ENCODE measurements at places on chromosomes 4 and X. TPM values are rescaled to one million over a fixed set of nuclear protein-coding genes. Genes with fewer than 3 reads are reported as not detected.

GRCh38 chrX:54074826-54075225, 30.6 kb upstream of the PHF8 start:
- no peak for DNase-seq

GRCh38 chrX:119669424-119670037, 23.4 kb downstream of the SEPTIN6 start:
- DNase-seq: peak; percentile 60

- no peak for DNase-seq
Observed at GRCh38 chrX:55041514-55041913, 10.7 kb upstream of the ALAS2 start.

- no peak for DNase-seq
Observed at GRCh38 chrX:13364230-13364857, 44.5 kb upstream of the ATXN3L start.

- DNase-seq: no peak
Observed at GRCh38 chrX:71870208-71871098, 40.2 kb upstream of the NHSL2 start.

DNA sequence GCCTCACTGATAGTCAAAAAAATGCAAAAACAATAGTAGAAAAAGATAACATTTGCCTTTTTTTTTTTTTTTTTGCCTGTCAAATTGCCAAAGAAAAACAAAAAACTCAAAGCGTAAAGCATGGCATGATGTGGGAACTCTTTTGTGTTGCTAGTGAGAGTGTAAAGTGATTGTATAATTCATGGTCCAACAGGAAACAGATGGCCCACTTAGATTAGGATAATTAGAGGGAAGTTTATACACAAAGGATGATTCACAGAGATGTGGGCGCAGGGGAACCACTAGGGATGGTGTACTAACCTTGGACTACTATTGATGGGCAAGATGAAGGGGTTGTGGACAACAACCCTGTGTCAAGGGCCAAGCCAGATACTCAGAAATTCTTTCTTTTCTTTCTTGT, 16.4 kb downstream of the MCUB start:
- no peak for DNase-seq

DNA sequence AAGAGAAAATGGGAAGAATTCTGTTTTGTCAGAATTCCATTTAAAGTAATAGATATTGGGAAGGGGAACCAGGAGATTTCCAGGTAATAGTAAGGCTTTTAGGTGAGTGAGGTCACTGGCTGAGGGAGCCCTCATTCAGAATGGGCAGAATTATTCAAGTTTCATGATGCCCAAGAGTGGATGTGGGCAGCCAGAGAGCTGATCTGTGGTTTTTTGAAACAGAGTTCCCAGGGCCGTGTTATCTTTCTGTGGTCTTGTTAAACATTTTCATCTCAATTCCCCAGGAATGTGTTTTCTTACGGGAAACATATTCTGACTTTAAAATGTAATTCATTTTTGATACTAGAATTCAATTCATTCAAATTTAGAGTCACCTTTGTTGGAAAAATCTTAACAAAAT, 182.0 kb upstream of the AADAT start:
- no peak for DNase-seq

Gene UGT2B11
- polyA plus RNA-seq: not detected

DNA sequence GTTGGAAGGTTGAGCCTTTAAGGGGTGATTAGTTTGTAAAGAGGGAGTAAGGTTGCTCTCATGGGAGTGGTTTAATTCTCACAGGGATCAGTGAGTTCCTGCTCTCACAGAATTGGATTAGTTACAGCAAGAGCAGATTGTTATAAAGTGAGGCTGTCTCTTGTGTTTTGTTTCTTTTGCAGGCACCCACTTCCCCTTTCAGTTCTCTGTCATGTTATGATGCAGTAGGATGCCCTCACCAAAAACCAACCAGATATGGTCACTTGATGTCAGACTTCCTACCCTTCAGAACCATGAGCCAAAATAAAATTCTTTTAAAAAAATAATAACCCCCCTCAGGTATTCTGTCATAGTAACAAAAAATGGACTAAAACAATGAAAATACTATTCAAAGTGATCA, 19.9 kb upstream of the IGSF1 start:
- DNase-seq: no peak

Gene CT55
- 1.9 TPM for polyA plus RNA-seq

DNA sequence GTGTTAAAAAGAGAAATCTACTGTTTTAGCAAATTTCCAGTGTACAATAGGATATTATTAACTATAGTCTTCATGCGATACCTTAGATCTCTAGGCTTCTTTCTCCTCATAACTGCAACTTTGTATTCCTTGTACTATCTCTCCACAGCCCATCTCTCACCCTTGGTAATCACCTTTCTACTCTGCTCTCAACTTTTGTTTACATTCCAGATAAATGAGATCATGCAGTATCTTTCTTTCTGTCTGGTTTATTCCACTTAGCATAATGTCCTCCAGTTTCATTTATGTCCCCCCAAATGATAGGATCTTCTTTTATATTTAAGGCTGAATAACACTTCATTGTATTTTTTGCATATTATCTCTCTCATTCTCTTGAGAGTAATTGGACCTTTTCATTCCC, 165.5 kb downstream of the HS3ST1 start:
- no peak for DNase-seq

Gene NRK
- polyA plus RNA-seq: 0.02 TPM

GRCh38 chr4:5814421-5814820, 78.5 kb downstream of the CRMP1 start:
- DNase-seq: no peak

Gene SLITRK4
- polyA plus RNA-seq: not detected

- no peak for DNase-seq
Observed at GRCh38 chr4:46506876-46507275, 116.9 kb upstream of the GABRA2 start.

DNA sequence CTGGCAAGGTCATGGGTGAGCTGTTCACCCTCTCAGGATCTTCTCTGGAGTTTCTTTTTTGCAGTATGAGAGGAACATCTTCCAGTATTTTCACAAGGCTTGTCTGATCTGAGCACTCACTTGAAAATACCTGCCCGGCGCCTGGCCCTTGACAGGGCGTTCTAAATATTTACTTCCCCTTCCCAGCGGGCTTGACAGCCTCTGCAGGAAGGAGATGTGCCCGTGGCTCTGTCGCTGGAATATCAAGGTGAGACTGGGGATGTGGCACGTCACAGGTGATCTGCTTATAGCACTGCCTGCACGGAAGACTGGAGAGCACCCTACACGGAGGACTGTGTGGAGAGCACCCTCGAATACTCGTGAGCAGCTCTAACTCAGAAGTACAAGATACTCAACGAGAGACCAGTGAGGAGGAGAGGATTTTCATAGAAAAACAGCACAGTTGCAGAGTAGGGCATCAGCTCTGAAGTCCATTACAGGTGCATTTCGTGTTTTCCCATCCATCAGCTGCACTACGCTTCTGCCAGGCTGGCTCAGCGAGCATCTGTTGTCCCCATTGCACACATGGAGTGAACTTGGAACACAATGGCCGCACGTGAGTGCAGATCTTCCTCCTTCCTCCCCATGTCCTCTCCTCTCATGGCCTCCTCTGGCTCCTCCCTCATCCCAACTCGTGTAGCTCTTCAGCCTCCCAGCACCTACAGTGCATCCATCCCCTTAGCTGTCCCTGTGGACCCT, 32.1 kb downstream of the ZBTB49 start:
- DNase-seq: no peak

DNA sequence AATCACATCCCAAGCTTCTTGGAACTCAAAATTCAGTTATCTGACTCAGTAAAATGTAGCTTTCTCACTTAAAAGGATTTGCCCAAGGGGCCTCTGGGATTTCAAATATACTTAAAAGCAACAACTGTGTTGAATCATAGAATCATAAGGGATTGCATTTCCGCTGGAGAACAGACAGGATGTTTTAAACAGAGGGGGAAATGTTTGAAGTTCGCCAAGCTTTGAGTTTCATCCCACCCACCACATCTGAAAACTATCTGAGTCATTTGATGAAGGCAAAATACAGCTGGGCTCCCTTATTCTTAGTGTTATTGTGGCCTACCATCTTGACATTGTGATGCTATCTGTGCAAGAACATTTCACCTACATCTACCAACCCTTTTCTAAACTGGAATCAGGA, 73.5 kb downstream of the PPP1R2C start:
- no peak for DNase-seq

GRCh38 chrX:17030580-17031270, 84.3 kb downstream of the REPS2 start:
- DNase-seq: no peak

Gene NDUFB11
- 107 TPM for polyA plus RNA-seq

GRCh38 chr4:112185740-112186670, 40.8 kb downstream of the FAM241A start:
- no peak for DNase-seq

- DNase-seq: peak; percentile 63
Observed at GRCh38 chr4:143351774-143352451, 15.2 kb downstream of the GAB1 start.

Gene TDO2
- polyA plus RNA-seq: not detected

DNA sequence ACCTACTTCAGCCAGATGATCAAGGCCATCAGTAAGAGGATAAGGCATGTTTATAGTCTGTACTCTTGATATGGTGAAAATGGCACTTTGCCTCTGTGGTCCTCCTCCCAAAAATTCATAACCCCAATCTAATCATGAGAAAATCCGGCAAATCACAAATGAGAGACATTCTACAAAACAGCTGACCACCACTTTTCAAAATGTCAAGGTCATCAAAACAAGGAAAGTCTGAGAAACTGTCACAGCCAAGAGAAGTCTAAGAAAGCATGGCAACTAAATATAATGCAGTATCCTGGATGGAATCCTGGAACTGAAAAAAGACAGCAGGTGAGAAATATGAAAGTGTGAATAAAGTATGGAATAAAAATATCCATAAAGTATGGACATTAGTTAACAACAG, 226.6 kb upstream of the INTU start:
- DNase-seq: no peak

DNA sequence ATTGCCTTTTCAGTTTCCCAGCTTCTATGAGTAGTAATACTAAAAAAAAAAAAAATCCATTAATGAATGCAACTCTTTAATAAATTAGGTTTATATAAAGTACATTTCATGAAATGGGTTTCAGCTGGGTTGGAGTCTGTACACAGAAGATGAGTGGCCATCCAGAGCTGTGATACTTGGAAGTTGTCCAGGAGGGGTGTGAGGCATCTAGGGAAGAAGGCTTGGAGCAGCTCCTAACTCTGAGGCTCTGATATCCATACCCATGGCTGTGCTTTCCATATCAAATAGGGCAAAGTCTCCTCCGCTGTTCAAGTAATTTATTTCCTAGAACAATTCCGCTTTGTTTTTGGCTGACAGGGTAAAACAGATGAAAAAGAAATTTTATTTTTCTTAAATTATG, 423.3 kb upstream of the TENM3 start:
- no peak for DNase-seq

Gene RHOXF2
- polyA plus RNA-seq: not detected

Gene RNF128
- not detected for polyA plus RNA-seq

Data from SK-N-SH (cell line).